ENCODE measurements at places on chromosomes 16 and 17.

GRCh38 chr17:43784628-43785101, 4.4 kb downstream of the CFAP97D1 start:
- DNase-seq: no peak

DNA sequence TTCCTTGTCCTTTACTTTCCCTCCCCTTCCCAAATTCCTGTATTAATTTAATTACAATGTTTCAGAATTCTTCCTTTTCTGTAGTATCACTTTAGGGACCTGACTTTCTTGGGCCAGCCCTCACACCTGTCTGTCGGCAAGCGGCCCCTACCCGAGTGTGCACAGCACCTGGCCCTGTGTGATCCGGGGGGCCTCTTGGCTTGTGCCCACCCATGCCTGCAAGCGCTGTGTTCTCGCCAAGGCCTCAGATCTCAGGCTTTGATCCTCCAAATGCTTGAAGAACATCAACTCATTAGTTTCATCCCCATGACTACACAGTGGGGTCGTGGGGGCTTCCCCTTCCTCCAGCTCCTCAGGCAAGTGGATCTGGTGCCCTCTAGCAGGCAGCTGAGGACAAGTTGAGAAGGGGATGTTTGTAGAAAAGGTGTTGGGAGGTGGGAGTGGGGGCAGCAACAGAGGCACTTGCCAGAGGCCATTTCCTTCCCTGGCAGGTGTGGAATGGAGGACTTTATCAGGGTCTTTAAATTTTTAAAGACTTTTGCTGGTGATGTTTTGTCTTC, 15.7 kb upstream of the CDH3 start:
- DNase-seq: no peak

- DNase-seq: no peak
Measured at GRCh38 chr16:51287121-51287755, 136.2 kb upstream of the SALL1 start.

- no peak for DNase-seq
Measured at GRCh38 chr17:78790552-78790951, 8.5 kb upstream of the CYTH1 start.

GRCh38 chr17:19460700-19461099, 49.7 kb downstream of the RNF112 start:
- no peak for DNase-seq

DNA sequence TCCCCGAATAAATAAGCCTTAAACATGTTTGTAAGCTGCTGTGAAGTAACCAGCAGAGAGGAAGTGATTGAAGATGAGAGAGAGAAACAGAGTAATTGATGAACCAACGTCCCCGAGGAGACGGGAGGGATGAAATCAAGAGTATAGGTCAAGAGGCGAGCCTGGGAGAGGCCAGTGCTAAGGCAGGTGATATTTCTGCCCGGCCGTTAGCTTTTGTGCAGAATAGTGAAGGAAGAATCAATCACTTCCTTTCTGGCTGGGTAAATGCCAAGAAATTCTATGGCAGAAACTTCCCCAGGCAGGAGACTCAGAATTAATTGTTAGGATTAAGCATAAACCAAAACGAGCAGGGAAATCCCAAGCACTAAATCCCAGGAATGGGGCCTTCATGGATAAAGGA, 273.8 kb downstream of the CDH13 start:
- DNase-seq: no peak

- DNase-seq: no peak
Measured at GRCh38 chr16:6611535-6611934, 721.1 kb upstream of the RBFOX1 start.

GRCh38 chr17:19757536-19758180, 9.6 kb upstream of the ALDH3A1 start:
- no peak for DNase-seq

DNA sequence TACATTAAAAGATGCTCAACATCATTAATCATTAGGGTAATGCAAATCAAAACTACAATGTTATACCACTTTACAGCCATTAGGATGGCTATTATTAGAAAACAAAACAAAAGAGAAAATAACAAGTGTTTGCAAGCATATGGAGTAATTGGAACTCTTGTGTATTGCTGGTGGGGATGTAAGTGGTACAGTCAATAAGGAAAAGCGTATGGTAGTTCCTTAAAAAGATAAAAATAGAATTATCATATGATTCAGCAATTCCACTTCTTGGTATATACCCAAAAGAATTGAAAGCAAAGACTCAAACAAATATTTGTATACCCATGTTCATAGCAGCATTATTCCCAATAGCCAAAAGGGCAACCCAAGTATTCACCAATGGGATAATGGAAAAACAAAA, 1.4 kb upstream of the CAPNS2 start:
- DNase-seq: no peak

GRCh38 chr16:16096121-16096857, 127.0 kb downstream of the ABCC6 start:
- DNase-seq: peak; percentile 6

- no peak for DNase-seq
Measured at GRCh38 chr16:3986235-3986544, 105.7 kb upstream of the CREBBP start.

DNA sequence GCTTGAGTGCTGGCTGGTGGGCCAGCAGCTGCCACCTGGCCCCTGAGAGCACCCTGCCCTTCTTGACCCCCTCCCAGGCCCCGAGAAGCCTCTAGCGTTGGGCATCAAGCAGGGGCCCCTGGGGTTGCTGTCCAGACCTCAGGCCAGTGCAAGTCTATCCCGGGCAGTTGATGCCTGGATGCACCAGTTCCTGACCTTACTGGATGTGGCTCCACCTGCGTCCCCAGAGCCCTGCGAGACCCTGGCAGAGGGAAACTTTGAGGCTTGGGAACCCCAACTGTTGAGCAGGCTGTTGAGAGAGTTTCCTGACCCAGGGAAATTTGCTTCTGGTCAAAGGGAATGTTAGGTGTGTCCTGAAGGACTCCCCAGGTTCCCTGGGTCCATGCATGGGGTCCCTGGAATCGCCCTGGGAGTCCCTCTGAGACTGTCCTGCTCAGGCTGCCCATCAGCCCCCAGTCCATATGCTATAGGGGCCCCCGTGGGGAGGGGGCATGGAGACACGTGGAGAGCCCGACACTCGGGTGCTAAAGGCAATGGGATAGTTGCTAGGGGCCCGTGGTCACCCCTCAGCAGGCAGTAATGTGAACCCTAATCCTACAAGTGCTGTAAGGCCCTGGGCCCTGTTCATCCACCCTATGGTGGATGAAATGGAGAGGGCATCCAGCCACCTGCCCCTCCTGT, 46.4 kb downstream of the RAB11FIP4 start:
- DNase-seq: no peak

- DNase-seq: no peak
Measured at GRCh38 chr16:54817940-54818574, 112.6 kb upstream of the IRX5 start.

DNA sequence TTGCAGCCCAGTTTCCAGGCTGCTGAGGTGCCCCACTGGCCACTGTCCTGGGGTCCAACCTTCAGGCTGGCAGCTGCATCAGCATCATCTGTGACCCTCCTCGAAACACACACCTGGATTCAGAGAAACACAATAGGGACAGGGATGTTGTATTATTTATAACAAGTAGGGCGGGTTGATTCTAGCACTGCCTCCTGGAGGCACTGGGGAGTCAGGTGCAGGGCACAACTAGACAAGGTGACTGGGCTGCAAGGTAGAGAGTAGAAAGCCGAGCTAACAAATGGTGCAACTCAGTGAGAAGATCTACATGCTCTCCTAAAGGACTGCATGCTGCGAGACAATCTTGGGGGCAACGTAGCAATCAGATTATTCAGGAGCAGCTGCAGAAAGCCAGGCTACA, 317.3 kb downstream of the SLC39A11 start:
- DNase-seq: no peak

DNA sequence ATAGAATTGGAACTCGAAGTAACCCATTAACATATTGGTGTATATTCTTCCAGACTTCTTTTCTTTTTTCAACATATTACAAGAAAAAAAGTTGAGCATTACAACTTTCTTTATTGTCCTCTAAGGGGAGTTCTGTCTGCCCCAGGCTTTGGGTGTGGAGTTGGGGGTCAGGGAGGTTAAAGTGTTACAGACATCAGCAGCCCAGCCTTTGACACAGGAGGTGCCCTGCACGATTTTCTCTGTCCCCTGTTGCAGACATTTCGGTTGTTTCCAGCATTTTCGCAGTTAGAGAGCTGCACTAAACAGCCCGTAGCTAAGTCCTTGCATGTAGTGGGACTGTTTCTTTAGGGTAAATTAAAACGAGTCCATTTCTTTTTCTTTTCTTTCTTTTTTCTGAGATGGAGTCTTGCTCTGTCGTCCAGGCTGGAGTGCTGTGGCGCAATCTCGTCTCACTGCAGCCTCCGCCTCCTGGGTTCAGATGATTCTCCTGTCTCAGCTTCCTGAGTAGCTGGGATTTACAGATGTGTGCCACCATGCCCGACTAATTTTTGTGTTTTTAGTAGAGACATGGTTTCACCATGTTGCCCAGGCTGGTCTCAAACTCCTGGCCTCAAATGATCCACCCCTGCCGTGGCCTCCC, 13.4 kb upstream of the ADCY7 start:
- no peak for DNase-seq

DNA sequence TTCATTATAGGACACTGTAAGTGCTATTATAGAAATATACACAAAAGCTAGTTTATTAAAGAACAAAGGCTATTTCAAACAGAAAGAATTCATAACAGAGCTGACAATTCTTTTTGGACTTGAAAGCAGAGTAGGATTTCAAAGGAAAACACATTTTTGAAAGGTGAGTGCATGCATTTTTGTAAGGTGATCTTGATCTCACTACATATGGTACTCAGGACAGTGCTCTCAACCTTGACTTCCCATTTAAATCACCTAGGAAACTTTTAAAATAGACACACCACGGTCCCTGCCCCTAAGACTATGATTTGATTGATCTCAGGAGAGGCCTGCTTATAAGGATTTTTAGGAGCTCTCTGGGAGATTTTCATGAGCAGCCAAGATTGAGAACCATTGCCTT, 1362.0 kb downstream of the CDH8 start:
- DNase-seq: no peak

GRCh38 chr17:57948555-57949420, 6.4 kb downstream of the CUEDC1 start:
- no peak for DNase-seq

GRCh38 chr17:30921544-30922196, at the start of gene ADAP2:
Gene ADAP2, plus strand, starts transcription at chr17:30921945. Its CDS starts 70 bp downstream, at chr17:30922015.
- DNase-seq: no peak

GRCh38 chr17:15951368-15952047, 6.6 kb downstream of the ADORA2B start:
- no peak for DNase-seq

DNA sequence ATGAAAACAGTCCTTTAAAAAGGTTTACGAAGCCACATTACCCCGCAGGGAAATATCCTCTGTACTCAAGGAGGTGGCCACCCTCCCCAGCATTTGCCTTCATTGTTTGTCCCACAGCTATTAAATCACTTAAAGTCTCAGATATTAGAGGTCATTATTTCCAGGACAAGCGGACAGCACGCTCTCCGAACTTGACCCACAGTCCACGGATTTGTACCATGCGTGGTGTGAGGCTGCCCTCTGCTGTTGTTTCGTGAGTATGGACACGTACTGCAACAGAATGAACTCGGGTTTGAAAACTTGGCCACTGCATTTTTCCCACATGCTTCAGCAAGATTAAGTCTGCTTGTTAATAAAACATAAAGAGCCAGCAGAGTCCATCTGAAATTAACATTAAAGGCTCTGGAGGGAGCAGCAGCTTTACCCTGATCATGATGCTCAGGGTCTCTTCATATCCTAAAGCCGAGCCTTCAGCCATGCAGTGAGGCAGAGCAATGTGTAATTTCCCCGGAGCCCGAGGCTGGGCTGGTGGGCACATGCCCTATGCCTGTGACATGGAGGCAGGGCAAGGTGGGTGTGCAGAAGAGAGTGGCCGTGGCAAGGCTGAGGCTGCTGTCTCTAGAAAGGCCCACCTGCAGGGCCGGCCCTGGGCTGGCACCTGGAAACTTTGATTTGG, 19.7 kb downstream of the MEAK7 start:
- DNase-seq: no peak

DNA sequence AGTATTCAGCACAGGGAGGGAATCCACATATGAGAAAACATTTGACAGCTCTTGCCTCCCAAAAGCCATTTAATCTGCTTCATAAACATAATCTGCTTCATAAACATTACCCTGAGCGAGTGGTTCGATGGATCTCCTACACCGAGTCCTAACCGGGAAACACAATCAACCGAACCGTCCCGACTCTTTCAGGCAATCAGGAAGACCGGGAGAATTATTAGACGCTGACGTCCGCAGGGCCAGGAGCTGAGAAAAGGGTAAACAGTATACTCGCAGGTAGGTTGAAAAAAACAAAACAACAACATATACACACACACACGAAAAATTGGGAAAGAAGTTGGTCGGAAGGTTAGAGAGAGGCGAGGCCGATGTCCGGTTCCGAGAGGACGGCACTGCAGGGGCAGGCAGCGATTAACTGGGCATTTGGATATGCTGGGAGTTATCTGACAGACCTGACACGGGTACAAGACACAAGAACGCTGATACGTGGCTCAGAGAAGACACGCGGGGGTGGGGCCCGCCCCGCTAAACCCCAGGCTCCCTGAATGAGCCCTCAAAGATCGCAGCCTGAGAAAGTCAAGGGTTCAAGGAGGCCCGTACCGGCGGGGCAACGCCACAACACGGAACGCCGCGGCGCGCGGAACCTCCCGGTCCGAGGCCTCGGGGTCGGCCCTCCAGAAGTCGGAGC, 585 bp downstream of the AP1G1 start:
- DNase-seq: no peak

DNA sequence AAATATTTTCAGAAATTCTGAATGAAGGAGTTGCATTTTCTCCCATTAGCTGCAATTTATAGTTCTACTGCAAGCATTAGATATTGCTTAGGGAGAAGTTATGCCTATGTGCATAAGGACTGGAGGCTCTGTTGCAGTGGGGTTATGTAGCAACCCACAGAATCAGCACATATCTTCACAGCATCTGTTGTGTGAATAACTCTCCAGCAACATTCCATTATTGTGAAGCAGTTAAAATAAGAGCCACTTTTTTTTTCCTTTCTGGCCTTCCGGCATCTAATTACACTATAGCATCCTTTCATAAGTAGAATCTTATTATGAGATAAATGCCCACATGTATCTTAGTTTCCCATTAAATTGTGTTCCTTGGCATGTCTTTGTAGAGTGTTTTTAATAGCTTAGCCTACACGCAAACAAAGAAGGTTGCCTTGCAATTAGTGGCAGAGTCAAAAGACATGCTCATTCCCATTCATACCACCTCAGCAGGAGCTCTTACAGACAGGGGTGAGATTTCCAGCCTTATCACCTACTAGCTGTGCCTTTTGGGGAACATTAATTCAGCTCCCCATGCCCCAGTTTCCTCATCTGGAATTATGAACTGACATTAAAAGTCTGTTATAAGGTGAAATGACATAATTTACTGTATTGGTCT, 596.0 kb upstream of the GOT2 start:
- no peak for DNase-seq

DNA sequence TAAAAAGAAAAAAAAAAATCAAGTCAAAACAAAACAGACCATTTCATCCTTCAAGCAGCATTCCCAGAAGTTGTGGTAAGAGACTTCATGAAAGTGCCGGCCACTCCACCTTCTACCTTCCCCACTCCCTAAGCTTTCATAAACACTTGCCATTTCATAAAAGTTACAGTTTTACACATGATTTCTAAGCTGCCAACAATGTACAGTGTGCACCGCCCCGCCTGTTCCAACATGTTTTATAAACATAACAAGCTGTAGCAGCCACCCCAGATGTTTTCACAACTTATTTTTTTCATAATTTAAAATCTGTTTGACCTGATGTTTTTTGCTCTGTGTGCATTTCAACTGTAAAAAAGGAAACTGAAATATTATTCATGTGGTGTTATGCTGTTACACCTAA, 608.1 kb downstream of the TOX3 start:
- no peak for DNase-seq
